Stimulated activated CD4-positive, alpha-beta T cell treated with anti-CD3 and anti-CD28 coated beads, Interleukin-4, amount 100 ng/mL, for 4 hours (primary cell): ENCODE measurements at places on chromosomes 4 and X.

DNA sequence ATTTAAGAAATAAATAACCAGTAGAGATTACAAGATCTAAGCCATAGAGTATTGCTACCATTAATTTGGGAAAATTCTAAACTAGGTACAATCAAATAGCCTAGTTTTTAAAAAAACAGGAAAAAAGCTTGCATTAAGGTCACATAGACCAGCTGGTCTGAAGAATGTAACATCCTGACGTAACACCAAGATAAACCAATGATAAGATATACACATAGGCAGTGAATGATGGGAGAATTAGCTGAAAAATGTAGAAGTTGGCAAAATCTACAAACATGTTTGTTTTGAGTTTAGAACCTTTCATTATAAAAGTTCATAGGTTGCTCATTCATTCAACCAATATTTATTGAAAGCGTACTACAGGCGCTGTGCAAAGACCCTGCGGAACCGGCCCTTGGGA, 120.0 kb downstream of the SH3RF1 start:
- DNase-seq, result no peak

GRCh38 chrX:101417981-101418841, 10.2 kb downstream of the HNRNPH2 start:
- peak; percentile 39 for DNase-seq

GRCh38 chr4:38082424-38083385, 122.5 kb downstream of the PTTG2 start:
- no peak for DNase-seq

DNA sequence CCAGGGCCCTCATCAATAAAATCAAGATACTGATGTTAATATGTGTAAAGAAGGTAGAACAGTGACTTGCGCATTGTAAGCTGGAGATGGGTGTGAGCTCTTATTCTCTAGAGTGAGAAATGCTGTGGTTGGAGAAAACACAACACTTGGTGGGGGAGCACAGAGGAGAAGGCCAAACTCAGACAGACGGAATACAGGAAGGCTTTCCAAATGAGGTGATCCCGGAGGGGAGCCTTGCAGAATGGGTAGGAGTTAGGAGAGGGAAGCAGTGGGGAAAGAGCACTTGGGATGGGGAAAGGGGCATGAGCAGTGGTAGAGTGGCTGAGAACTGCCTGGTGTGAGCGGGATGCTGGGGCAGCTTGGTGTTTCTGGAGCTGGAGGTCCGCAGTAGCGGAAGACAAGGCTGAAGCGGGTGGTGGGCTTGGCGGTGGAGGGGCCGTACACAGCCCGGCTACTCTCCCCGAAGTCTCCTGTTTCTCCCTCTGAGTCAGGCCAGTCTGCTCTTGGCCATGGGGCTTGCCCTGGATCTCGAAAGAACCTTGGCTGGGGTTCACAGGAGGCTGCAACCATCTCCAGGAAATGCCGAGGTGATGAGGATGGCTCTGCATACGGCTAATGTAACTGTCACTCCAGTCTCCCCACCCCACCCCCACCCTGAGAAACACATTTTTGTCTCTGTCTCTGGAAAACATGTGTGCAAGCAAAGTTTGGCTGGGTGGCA, 11.3 kb upstream of the PLAC1 start:
- no peak for DNase-seq

GRCh38 chr4:143355540-143356217, 19.0 kb downstream of the GAB1 start:
- DNase-seq, result no peak

DNA sequence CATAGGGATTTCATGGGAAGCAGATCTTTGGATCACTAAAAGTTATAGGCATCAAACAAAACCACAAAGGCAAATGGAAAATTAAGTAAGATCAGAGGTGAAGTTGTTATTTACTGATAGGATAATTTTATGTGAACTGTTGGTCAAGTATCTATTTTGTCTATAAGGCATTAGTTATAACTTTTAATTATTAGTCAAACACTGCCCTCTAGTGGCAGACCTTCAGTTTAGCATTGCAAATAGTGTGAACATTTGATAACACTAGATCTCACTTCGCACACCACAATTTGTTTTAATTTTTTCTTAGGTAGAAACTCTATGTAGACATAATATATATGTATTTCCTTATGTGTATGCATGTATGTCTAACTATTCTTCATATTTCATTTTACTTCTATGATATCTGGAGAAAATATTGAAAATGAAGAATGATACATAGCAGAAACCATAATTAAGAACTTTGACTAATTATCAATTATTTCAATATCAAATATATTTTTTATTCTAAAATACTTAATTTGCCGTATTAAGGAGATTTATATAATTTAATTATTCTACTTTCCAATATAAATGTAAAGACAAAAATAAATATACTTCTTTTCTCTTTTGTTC, 214.5 kb upstream of the TACR3 start:
- DNase-seq, result no peak

- DNase-seq, result no peak
These were observed 389.9 kb upstream of the EMCN start for GRCh38 chr4:100907465-100908454.

- no peak for DNase-seq
These were observed 101.6 kb downstream of the FAM193A start for GRCh38 chr4:2637956-2638552.

GRCh38 chr4:46124773-46125413, 1.0 kb upstream of the GABRG1 start:
- DNase-seq, result no peak

- no peak for DNase-seq
These were observed 62.3 kb upstream of the CD99 start for GRCh38 chrX:2628751-2629315.

DNA sequence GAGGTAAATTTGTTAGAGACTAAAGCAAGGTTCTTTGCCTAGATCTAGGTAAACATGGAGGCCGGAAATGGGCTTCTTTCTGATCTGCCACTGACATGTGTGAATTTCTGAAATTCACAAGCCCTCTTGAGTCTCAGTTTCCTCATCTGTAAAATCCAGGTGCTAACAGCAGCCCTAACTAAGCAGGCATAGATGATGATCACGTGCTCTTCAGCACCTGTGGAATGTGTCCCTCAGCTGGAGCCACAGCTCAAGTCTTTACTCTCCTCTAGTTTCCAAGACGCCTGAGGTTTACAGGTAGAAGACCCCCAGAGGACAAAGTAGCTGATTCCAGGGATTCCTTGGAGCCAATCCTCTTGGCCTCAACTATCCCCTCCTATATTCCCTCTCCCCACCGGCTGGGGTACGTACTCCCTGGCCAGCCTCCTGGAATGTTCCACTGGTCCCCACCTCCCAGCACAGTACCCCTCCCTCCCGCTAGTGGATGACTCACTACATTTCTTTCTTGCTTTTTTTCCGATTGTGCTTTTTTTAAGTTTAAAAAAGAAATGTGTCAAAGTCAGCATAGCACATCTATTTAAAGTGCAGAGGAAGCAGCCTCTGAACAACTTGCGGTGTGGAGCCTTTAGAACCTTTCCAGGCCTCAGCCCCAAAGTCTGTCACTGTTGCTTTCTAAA, 98.4 kb downstream of the PHKA2 start:
- DNase-seq, result no peak

DNA sequence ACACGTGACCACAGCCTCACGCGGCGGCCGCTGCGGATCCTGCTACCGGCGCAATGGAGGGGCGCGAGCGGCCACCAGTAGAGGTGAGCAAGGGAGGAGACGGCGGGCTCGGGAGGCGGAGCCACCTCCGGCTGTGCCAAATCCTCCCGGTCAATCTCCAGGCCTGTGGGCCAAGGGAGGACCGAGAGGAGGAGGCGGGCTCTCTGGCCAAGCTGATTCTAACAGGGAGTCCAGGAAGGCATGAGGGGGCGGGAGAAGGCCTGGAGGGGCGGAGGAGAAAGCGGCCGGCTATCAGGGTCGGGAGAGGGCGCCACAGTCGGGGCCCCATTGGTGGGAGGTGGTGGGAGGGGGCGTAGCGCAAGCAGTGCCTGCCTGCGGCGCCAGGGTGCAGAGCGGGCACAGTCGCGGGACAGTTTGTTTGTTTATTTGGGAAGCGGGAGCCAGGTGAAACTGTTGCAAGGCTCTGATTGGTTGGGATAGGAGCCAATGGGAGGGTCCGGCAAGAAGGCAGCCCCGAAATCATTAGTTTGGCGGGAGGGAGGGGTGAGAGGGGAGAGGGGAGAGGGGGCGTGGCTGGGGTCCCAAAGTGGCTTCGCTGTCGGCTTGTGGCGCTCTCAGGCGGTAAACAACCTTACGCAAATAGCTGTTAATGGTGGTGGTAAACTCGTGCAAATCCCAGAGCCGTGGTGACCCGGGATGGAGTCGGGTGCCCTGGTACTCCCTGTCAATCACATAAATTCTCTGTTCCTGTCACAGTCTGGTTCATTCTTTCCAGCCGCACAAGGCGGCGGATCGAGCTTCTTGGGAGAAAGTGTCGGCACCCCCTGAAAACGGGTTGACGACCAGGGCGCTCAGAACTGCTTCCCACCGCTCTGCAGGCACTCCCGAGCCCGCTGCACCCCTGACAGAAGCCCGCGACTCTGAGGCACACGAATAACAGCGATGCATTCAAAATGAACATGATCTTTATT, at the start of gene IRS4:
TSS of gene IRS4 (minus strand) at position 55 of the 971 bp plus-strand sequence.
- no peak for DNase-seq
